ENCODE measurements at places on chromosomes 7 and 10. TPM values are rescaled to one million over a fixed set of nuclear protein-coding genes. Genes with fewer than 3 reads are reported as not detected.
A peak's percentile ranks its signal among the peaks of the same experiment; 100 is the strongest.

The UNCX gene
- total RNA-seq: not detected

The CFAP46 gene
- total RNA-seq: 0.42 TPM

- no peak for DNase-seq
These were observed 459.6 kb downstream of the SDK1 start for GRCh38 chr7:3760651-3761050.

DNA sequence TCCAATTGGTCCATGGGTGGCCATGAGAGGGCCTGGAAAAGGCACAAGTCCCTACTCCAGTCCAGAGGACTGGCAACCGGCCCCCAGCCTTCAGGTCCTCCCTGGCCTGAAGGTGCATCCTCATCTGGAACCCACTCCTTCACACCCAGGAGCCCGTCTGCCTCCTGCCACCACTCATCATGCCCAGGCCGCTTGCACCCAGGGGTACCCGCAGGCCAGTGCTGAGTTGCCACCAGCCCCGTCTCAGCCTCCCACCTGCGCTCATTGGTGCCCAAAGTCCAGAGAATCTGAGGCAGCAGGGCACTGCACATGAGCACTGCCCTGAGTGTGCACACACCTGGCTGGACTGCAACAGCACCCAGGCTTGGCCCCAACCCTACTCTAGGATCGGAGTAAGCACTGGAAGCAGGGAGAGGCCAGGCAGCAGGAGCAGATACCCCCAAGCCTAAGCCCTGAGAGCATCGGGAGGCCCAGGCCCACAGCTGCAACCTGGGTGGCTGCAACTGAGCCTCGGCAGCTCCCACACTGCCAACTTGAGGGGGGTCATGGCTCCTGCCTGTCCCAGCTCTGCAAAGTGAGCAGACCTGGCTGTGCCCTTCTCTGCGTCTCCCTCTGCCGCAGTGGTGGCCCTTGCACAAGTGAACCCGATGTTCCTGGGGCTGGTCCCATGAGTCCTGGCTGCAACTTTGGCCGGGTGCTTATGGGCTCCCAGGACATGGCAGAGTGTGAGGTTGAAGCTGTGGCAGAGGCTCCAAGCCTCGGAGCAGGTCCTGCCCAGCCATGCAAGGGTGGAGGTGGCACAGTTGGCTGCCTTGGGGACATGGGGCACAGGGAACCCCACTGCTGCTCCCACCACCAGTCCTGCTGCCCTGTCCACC is 44.3 kb downstream of the TCERG1L start:
- DNase-seq: no peak

DNA sequence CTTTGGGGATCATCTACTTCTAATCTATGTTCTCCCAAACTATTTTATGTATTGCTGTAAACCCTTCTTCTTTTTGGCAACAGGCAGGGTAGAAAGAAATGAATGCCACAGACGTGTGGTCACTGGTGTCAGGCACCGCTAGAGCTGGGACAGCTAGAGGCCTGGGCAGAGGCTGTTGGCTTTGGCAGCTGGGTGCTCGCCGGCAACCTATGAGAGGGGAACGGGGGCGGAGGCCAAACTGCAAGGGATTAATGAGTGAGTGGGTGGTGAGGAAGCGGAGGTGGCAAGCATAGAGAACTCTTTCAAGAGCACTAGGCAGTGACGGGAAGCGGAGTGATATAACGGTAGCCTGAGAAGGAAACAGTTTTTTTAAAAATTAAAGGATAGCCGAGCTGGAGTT is 78.5 kb downstream of the CREB5 start:
- peak; percentile 81 for DNase-seq

DNA sequence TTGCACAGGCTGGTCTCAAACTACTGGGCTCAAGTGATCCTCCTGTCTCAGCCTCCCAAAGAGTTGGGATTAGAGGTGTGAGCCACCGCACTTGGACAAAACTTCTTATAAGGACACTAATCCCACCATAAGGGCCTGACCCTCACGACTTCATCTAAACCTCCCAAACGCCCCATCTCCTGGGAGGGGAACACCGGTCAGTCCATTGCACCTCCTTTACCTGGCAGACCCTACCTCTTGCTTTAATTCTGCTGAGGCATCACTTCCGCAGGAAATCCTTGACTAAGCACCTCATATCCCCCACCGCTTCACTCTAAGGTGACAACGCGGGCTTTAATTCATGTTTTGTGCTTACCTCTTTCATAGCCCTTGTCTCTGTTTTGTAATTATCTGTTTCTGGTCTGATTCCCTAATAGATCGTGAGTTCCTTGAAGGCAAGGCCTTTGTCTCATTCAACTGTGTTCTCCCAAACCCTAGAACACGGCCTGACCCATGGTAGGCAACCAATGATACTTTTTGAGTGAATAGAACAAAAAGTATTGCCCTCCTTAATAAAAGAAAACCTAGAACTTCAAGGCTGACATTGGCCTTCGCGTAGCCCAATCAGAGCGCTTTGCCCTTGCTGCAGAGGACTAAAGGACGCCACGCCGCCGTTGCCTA is 481 bp upstream of the ZNF862 start:
- no peak for DNase-seq

GRCh38 chr10:128579280-128579865 is 453.1 kb upstream of the MKI67 start:
- no peak for DNase-seq

GRCh38 chr7:92423710-92424131 is 23.6 kb upstream of the GATAD1 start:
- DNase-seq: no peak

DNA sequence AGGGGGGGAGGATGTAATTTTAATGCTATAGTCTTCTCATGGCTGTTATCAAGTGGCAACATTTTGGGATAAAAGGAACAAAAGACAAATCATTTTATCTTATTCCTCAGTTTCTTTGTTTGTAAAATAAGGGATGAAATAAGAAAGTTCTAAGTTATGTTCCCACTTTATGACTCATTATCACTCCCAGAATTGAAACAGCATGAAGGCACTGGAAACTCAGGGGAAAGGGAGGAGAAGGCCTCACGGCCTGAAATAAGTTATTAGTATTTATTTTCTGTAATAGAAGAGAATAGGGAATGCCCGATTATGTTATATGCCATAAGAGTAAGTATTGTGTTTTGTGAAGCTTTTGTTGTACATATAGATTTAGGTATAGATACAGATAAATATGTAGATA is 85.0 kb upstream of the NAMPT start:
- DNase-seq: no peak

DNA sequence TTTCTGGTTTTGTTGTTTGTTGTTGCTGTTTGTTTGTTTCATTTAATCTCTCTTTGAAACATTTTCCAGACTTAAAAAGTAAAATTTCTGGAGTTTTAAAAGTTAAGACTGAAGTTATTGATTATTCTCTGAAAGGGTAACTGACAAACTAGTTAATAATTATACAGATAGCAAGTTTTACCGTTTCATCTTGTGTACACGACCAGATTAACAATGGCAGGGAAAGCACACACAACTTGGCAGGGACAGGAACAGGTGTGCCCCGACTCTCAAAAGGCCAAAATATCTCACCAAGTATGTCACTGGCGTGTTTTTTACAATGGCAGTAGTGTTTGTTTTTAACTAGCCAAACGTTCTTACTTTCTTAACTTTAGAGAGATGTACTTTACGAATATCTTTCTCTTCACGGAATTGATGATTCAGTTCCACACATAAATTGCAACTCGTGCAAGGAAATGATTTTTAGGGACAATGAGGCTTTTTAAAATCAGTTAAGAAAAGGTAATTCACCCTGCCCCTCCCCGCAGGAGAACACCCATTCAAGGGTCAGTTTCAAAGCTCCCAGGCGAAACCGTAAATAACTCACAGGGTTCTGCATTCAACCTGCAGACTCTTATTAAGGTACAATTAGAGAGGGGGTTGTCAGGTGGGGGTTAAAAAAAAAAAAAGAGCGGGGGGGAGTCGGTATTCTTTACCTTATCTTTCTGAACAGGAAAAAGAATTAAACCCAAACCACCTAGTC is 3.5 kb downstream of the CTBP2 start:
- no peak for DNase-seq

- DNase-seq: no peak
These were observed 290.0 kb upstream of the GLI3 start for GRCh38 chr7:42527004-42527403.

GRCh38 chr7:108596560-108596959 is 26.9 kb downstream of the DNAJB9 start:
- no peak for DNase-seq

DNA sequence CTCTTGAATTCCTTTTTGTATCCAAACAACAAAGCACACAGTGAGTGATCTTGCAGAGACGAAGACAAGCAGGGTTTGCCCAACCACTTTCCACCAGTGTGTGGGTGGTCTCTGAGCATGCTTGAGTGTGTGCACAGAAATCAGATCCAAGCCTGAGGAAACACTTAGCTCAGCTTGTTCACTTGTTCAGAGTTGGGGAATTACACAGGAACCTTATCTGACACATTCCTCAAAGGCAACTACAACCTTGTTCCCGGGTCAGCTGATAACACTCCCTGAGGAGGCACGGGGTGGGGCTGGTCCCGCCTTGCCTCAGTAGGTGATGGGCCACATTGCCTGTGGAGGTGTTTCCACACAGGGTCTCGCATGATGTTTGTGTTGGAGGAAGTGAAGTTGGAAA is 216.9 kb downstream of the DYNC1I1 start:
- no peak for DNase-seq

DNA sequence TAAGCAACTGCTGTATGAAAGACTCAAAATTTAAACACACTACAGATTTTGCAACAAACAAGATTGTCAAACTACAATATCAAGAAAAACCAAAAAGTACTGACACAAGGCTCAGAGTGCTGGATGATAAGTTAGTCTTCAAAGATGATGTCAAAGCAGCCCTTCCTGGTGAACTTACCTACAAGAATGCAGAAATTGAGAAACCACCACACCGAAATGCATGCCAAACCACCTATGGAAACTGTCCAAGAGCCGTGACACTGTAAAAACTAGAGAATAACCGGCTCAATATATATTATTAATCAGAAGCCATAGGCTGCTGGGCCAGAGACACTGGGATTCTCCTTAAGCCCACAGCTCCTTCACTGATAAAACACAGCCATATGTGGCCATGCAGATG is 25.3 kb downstream of the DENND11 start:
- DNase-seq: no peak

All from aorta (tissue), 5 donors.